ENCODE measurements at places on chromosomes 4 and X. TPM values are rescaled to one million over a fixed set of nuclear protein-coding genes. Genes with fewer than 3 reads are reported as not detected.

VSIG1 gene
- total RNA-seq: 1.4 TPM

ZDHHC15 gene
- total RNA-seq: 2.6 TPM

DNA sequence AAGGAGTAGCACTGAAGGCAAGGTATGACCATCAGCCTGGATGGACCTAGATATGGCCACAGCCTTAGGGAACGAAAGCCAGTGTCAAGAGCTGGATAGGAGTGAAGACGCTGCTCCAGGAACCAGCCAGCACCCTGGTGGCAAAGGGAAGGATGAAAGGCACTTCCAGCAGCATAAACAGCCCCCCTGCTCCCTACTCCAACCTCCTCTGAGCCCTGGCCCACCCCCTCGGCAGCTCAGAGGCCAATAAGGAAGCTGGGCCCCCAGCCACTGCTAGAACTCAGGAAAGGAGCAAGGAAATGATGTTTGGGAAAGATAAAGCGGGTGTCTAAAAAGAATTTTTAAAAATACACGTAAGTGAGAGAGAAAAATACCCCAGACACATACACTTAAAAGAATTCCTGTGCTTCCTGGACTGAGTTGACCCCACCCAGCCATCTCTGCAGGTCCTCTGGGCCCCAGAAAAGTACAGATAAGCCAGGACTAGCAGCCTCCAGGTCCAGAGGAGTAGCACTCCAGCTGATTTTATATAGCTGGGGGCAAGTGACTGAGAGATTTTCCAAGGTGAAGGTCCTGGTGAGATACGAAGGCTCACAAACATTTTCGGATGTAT is 170.4 kb downstream of the SHROOM4 start:
- H3K27me3 ChIP-seq: no peaks in the 10 kb centered on the region
- H3K36me3 ChIP-seq: no peaks in the 10 kb centered on the region

DNA sequence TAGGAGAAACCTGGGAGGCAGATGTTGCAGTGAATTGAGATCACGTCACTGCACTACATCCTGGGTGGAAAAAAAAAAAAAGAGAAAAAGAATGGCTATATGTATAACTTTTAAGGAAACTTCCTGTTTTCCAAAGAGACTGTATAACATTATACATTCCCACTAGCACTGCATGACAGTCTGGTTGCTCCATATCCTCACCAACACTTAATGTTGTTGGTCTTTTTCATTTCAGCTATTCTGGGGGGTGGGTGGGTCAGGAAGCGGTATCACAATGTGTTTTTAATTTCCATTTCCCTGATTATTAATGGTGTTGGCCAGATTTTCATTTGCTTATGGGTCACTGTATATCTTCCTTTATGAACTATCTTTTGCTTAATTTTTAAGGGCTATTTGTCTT is 13.4 kb downstream of the LRIT3 start:
- no peaks in the 10 kb centered on the region for H3K4me1 ChIP-seq
- no peaks in the 10 kb centered on the region for H3K36me3 ChIP-seq
- no peak for DNase-seq
- no peak overlapping the region for H3K4me3 ChIP-seq

EVC2 gene
- total RNA-seq: 8.7 TPM

Measured in kidney (tissue), 22 donors.